Neural cell (in vitro differentiated cells): ENCODE measurements at places on chromosomes 11 and 22. TPM values are rescaled to one million over a fixed set of nuclear protein-coding genes. Genes with fewer than 3 reads are reported as not detected.

SLC22A25 gene
- polyA plus RNA-seq, result not detected in 2 replicates

WT1 gene
- not detected in 2 replicates for polyA plus RNA-seq

DCHS1 gene
- 30.1 and 42.4 TPM in 2 replicates for polyA plus RNA-seq

OR8D4 gene
- not detected in 2 replicates for polyA plus RNA-seq

ASCL2 gene
- polyA plus RNA-seq, result not detected in 2 replicates

TSPAN18 gene
- polyA plus RNA-seq, result 8.4 and 9.4 TPM in 2 replicates

CABP7 gene
- polyA plus RNA-seq, result 0.67 and 0.90 TPM in 2 replicates

CALCA gene
- polyA plus RNA-seq, result not detected in 2 replicates

HSPB2 gene
- not detected in 2 replicates for polyA plus RNA-seq

FZD4 gene
- polyA plus RNA-seq, result 0.76 and 0.82 TPM in 2 replicates

LGR4 gene
- 8.7 and 11.2 TPM in 2 replicates for polyA plus RNA-seq

SCUBE2 gene
- 2.6 and 9.9 TPM in 2 replicates for polyA plus RNA-seq

NAALAD2 gene
- polyA plus RNA-seq, result 19.4 and 23.4 TPM in 2 replicates

CRYBB1 gene
- not detected in 2 replicates for polyA plus RNA-seq

PARVG gene
- not detected in 2 replicates for polyA plus RNA-seq

PKDREJ gene
- polyA plus RNA-seq, result not detected in 2 replicates

FLRT1 gene
- polyA plus RNA-seq, result 2.6 and 3.5 TPM in 2 replicates

APOL4 gene
- not detected in 2 replicates for polyA plus RNA-seq

KCNK7 gene
- 1.1 TPM in 1 of 2 replicates, not detected in the other for polyA plus RNA-seq

FAM180B gene
- polyA plus RNA-seq, result not detected in 2 replicates

GUCY1A2 gene
- polyA plus RNA-seq, result 4.9 and 5.1 TPM in 2 replicates

PHF21B gene
- polyA plus RNA-seq, result 49.5 and 56.4 TPM in 2 replicates

RBFOX2 gene
- 529 and 585 TPM in 2 replicates for polyA plus RNA-seq

SMTNL1 gene
- not detected in 2 replicates for polyA plus RNA-seq

FBLN1 gene
- 3.4 and 5.8 TPM in 2 replicates for polyA plus RNA-seq

KRTAP5-2 gene
- not detected in 2 replicates for polyA plus RNA-seq

RNF121 gene
- polyA plus RNA-seq, result 19.2 and 21.2 TPM in 2 replicates

THRSP gene
- not detected in 2 replicates for polyA plus RNA-seq

KCTD17 gene
- polyA plus RNA-seq, result 96.3 and 111 TPM in 2 replicates

OR52E8 gene
- polyA plus RNA-seq, result not detected in 2 replicates

CD3D gene
- not detected in 2 replicates for polyA plus RNA-seq

OR2AG1 gene
- polyA plus RNA-seq, result not detected in 2 replicates

ARHGAP20 gene
- 1.2 and 1.8 TPM in 2 replicates for polyA plus RNA-seq

FAM118B gene
- 54.1 and 55.9 TPM in 2 replicates for polyA plus RNA-seq

CNTF gene
- polyA plus RNA-seq, result 2.3 and 3.6 TPM in 2 replicates

SPTBN2 gene
- polyA plus RNA-seq, result 159 and 219 TPM in 2 replicates

DEUP1 gene
- 0.46 TPM in 1 of 2 replicates, not detected in the other for polyA plus RNA-seq

MPPED2 gene
- polyA plus RNA-seq, result 81.4 and 99.7 TPM in 2 replicates

RASGRP2 gene
- 4.5 and 13.9 TPM in 2 replicates for polyA plus RNA-seq

FAM111A gene
- 0.88 and 3.2 TPM in 2 replicates for polyA plus RNA-seq

ZNHIT2 gene
- polyA plus RNA-seq, result 6.9 and 7.0 TPM in 2 replicates

EHF gene
- 0.17 TPM in 1 of 2 replicates, not detected in the other for polyA plus RNA-seq

CCDC73 gene
- polyA plus RNA-seq, result 0.07 TPM in 1 of 2 replicates, not detected in the other

CD44 gene
- 0.77 TPM in 1 of 2 replicates, not detected in the other for polyA plus RNA-seq

BCR gene
- polyA plus RNA-seq, result 53.6 and 57.5 TPM in 2 replicates

E2F8 gene
- 0.07 and 0.26 TPM in 2 replicates for polyA plus RNA-seq

SAA4 gene
- 0.58 TPM in 1 of 2 replicates, not detected in the other for polyA plus RNA-seq

SORL1 gene
- 6.5 and 6.9 TPM in 2 replicates for polyA plus RNA-seq

CRYBA4 gene
- polyA plus RNA-seq, result not detected in 2 replicates
